Stimulated activated CD4-positive, alpha-beta T cell treated with anti-CD3 and anti-CD28 coated beads, TNF-alpha, amount 100 ng/mL, for 24 hours (primary cell): ENCODE measurements at places on chromosomes 3 and 15.

- no peak for DNase-seq
Measured at GRCh38 chr3:169266351-169266750, 397.2 kb downstream of the MECOM start.

DNA sequence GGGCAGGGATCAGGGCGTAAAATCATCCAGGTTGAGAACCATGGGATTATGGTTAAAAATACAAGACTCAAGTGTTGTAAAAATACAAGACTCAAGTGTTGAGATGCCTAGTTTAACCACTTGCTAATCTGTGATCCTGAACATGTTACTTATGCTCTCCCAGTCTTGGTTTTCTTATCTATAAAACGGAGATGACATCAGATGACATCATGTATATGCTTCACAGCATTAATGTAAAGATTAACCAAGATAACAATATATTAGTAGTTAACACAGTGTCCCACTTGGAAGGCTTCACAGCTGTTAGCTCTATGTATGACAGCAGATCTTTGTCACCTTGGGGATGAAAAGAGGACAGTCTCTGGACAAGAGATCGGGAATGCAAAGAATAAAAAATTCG is 96.2 kb downstream of the PRICKLE2 start:
- DNase-seq, result no peak

- no peak for DNase-seq
Measured at GRCh38 chr3:11739123-11739522, 95.4 kb upstream of the VGLL4 start.

GRCh38 chr3:189363590-189364255 is 192.0 kb downstream of the TPRG1 start:
- DNase-seq, result no peak

GRCh38 chr15:70098153-70098460 is 390 bp upstream of the TLE3 start:
- no peak for DNase-seq

- no peak for DNase-seq
Measured at GRCh38 chr3:119234610-119235009, 6.1 kb downstream of the B4GALT4 start.

DNA sequence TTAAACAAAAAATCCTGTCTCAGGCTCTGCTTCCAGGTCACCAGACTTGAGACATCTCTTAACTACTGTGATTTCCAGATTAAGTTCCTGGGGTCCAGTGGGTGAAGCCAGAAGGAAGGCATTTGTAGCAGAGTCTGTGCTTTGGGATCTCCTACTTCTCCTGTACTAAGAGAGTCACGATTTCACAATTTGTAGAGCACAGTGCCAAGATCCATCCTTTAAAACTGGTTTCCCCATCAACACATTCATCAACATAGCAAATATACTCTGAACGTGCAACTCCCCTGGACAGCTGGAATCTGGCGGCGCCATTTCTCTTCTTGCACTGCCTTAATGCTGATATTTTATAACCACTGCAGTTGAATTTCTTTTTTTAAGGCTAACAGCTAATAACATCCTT is 33.2 kb downstream of the CDCP1 start:
- no peak for DNase-seq

- DNase-seq, result peak; percentile 59
Measured at GRCh38 chr3:56800130-56800831, 1.5 kb downstream of the ARHGEF3 start.

GRCh38 chr15:81497238-81497637 is 123.2 kb upstream of the TMC3 start:
- no peak for DNase-seq

- no peak for DNase-seq
Measured at GRCh38 chr3:78614486-78614885, 1153.3 kb downstream of the ROBO1 start.

GRCh38 chr15:43969802-43970375 is 143.1 kb downstream of the WDR76 start:
- DNase-seq, result no peak
